Stimulated activated CD8-positive, alpha-beta memory T cell treated with anti-CD3 and anti-CD28 coated beads, Interleukin-15, amount 100 ng/mL, for 24 hours (primary cell): ENCODE measurements at places on chromosomes 1 and 21.
A peak's percentile ranks its signal among the peaks of the same experiment; 100 is the strongest.

- no peak for DNase-seq
These were observed 8.6 kb downstream of the OR2L3 start for GRCh38 chr1:248055261-248055660.

DNA sequence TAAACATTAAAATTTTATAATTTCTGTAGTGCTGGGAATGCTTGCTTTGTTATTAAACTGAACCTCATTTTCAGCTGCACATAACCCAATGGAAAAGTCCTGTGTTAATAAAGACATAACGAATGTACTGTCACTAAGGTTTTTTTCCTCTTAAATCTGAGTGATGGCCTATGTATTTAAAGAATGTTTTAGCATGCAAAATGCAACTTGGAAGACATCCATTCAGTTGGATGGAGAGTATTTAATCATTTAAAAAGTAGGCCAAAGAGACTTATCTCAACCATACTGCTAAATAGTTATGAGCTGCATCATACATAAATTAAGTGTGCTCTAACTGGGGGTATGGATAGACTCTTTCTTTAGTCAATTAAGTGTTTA is 48.5 kb downstream of the RWDD3 start:
- DNase-seq, result no peak

DNA sequence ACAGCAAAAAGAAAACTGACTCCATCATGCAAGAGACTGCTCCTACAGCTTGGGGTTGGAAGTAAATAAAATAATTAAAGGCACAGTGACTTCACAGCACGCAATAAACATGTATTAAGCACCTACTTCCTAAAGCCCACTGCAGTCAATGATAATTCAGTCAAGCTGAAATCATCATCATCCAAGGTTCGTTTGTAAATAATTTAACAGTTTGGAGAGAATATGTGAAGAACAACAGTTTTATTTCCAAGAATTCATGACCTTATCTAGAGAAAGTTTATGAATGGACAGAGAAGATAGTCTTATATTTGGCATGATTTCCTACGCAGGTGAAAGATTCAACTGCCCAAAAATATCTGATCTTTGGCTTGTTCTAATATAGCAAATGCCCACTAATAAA is 86.8 kb downstream of the SMYD3 start:
- no peak for DNase-seq

DNA sequence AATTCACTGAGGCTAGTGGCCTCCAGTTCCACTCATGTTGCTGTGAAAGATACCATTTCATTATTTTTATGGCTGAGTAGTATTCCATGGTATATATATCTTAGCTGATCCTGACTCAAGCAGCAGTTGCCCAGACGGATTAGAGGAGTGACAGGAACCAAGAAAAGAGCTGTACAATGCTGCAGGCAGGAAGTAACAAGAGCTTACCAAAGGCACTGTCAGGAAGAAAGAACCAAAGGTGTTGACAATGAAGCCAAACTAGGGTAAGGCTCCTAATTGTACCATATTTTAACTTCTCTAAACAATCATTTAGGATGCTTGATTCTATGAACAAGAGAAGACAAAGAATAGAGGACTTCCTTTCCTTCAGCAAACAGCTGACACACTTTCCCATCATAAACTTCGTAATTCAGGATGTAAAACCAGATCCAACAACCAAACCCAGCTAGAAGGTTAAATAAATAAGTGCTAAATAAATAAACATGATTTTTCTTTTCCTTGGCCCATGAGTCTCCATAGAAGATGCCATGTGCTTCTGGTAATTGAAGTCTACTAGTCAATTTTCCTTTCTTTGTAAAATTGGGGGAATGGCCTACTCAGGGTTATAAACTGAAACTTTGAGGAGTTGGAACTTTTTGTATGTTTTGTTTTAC is 248.2 kb upstream of the SGIP1 start:
- DNase-seq, result no peak

- DNase-seq, result no peak
These were observed 763.1 kb downstream of the USP25 start for GRCh38 chr21:16492892-16493291.

DNA sequence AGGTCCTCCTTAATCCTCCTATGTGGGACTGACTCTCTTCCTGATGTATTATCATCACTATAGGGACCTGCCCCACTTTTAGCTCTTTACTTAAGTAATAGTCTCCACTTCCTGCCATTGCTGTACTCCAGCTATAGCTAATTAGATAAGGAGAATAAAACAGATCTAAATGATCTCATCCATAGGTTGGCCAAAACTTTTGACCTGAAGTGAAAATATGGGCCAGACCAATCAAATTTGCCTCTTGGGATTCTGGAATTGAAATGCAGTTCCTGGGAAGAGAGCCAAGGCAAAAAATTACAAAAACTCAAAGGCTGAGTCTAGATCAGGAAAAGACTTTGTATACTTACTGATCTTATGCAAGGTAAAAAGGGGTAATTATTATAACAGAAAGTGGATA is 36.1 kb upstream of the PDE4B start:
- DNase-seq, result no peak

- no peak for DNase-seq
These were observed 28.1 kb upstream of the ACBD6 start for GRCh38 chr1:180530501-180530900.

DNA sequence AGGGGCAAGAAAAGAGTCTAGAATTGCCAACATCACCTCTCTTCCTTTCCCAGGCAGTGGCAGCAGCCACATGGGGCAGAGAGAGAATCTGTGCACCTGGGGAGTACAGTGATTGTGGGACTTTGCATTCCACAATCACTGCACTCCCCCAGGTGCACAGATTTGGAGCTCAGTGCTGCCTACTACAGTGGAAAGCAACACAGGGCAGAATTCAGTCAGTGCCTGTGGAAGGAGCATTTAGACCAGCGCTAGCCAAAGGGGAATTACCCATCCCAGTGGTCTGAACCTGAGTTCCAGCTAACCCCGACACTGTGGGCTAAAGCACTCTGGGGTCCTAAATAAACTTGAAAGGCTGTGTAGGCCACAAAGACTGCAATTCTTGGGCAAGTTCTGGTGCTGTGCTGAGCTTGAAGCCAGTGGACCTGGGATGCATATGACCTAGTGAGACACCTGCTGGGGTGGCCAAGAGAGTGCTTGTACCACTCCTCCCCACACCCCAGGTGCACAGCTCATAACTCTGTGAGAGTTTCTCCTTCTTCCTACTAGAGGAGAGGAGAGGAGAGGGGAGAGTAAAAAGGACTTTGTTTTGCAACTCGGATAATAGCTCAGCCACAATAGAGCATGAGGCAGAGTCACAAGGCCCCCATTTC is 50.3 kb downstream of the NUP210L start:
- no peak for DNase-seq

GRCh38 chr1:231016966-231017365 is 23.1 kb downstream of the FAM89A start:
- no peak for DNase-seq

DNA sequence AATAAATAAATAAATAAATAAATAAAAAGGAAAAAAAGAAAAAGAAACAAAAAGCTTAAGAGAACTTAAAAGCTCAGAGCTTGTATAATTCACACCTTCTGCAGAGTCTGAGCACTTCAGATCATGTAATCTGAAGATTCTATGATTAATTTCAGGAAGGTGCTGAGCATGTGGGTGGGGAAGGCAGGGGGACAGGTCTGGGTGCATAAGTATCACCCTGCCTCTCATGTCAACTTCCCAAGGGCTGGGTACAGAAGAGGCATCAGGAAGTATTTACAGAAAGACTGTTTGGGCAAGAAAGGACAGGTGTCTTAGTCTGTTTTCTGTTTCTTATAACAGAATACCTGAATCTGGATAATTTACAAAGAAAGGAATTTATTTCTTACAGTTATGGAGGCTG is 20.4 kb upstream of the PADI2 start:
- no peak for DNase-seq

DNA sequence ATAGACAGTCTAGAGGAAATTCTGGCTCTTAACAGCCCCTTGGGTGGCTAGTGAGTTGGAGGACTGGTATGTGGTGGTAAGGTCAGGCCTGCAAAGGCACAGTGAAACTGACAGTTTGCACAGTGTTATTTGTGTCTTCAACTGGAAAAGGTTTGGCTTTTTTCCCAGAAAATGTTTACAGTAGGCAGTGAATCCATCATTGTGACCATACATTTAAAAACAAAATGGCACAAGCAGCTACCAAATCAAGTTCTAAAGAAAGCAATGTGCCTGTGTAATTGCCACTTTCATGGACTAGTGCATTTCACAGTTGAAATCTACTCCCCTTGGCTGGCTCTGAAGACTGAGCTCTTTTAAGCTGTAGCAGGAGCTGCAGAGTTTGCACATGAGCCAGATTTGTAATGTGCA is 24.8 kb downstream of the ATPAF1 start:
- DNase-seq, result no peak

DNA sequence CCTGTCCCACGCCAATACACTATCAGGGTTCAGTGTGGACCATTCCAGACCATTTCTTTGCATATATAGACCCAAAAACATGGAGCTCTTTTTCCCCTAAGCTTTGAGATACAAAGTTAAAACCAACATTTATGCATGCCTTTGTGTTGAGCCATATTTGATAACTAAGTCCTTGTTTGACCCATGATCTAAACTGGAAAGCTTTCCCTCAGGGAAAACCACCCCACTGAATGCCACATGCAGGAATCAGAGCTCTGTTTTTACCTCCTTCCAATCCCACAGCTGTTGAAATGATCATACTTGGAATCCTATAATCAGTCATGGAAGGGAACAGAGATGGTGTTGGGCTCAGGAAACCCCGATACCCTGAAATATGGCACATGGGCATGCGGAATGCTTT is 14.8 kb upstream of the SLC45A1 start:
- DNase-seq, result no peak

- no peak for DNase-seq
These were observed 391.4 kb downstream of the MRPL39 start for GRCh38 chr21:25215698-25216384.

DNA sequence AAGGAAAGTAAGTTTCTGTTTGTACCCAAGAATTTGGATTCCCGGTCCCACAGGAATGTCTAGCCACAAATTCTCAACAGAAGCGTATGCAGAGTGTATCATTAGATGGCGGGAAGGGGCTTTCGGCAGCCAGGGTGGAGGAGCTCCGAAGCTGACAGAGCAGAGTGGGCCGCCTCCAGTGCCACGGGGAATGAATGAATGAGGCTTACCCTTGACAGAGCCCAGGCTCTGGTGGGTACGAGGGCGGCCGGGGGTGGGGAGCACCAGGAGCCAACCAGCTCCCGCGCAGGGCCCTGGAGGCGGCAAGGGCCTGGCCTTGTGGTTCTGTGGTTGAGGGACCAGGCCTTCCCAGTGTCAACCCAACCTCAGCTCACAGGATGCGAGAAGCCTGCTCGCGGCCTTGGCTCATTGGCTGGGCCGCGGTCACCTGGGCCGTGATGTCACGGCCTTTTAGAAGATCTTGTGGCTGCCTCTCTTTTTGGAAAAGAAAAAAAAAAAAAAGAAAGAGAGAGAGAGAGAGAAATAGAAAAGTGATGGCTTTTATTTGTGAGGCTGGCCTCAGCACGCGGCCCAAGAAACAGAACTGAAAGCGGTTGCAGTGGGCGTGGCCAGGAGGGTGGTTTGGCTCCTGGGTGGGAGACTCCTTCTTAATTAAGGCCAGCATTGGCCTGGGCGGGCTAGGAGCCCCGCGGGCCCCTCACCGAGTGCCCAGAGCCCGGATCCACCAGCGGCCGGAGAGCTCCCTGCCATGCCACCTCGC is 34.9 kb upstream of the RUNX3 start:
- DNase-seq, result peak; percentile 69

- no peak for DNase-seq
These were observed 371.7 kb upstream of the PTBP2 start for GRCh38 chr1:96349896-96350295.

- peak; percentile 12 for DNase-seq
These were observed 89.3 kb upstream of the EDEM3 start for GRCh38 chr1:184843732-184844495.

DNA sequence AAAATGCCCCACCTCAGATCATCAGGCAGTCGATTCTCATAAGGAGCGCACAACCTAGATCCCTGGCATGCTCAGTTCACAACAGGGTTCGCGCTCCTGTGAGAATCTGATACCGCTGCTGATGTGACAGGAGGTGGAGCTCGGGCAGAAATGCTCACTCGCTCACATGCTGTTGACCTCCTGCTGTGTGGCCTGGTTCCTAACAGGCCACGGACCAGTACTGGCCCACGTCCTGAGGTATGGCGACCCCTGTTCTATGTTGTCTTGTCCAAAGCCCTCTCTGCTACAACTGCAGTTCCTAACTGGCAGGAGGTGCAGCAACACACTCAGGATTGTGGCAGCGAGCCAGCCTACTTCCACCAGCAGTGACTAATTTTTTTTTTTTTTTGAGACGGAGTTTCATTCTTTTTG is 70.6 kb downstream of the CLSTN1 start:
- DNase-seq, result no peak

GRCh38 chr1:170791941-170792340 is 128.0 kb downstream of the PRRX1 start:
- no peak for DNase-seq

DNA sequence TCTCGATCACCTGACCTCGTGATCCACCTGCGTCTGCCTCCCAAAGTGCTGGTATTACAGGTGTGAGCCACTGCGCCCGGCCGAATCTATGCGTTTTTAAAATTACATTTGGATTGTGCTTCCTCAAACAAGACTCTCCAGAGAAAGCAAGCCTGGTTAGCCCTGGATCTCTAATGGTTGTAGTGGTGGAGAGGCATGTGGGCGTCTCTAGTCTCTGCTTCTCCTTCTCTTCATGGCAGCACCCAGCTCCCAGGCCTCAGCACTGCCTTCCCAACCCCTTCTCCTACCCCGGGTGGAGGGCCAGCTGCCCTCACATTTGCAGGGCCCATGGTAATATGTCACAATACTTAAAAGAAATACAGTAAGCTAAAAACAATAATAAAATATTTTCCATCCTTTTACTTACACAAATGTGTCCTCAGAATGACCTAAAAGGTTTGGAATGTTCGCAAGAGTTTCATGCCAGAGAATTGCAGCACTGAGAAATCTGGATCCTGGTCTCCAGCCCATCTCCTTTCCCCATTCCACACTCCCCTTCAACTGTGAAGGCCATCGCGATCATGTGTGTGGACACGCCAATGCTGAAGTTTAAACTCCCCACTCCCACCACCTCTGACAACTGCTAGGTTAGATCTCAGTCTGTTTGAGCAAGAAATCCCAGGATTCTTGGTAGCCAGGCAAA is 7.0 kb downstream of the OR14I1 start:
- no peak for DNase-seq

- no peak for DNase-seq
These were observed 113.7 kb upstream of the PLXNA2 start for GRCh38 chr1:208357644-208358507.

DNA sequence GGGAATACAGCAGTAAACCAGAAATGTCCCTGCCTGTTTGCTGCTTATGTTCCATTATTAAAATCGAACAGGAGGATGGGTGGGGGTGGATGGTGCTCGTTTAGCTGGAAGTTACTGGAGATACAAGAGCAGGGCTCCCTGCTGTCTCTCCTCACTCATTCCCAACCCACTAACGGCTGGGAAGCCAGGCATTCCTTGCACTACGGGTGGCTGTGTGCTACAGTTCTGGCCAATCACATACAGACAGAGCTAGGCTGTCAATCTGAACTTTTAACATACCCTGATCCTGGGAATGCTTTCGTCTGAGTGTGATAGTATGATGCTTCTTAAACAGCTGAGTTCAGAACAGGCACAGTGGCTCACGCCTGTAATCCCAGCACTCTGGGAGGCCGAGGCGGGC is 7.0 kb downstream of the SIPA1L2 start:
- DNase-seq, result no peak
